Activated gamma-delta T cell treated with Interleukin-2 at 50 U/mL for 16 hours (primary cell): ENCODE measurements at places on chromosomes 5 and 9.

DNA sequence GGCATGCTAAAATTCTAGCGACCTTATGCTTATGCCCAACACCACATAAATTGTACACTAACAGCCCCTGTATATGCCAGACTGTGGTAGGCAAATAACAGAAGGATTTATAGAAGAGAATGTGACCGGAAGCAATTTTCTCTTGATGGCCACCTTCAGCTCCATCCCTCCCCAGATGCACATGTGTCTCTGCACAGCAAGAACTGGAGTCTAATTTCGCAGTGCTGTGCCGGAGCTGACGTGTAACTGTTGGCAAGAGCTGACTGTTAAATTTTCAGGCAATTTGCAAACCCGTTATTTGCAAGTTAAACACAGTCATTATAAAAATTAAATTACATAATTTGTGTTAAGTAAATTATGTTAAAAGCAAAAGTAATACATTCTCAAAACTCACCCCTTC lies 48.4 kb downstream of the PCA3 start:
- no peak for DNase-seq

- DNase-seq, result no peak
Observed at GRCh38 chr5:74056789-74057164, 430.8 kb downstream of the ARHGEF28 start.

- no peak for DNase-seq
Observed at GRCh38 chr5:60243713-60244112, 350.2 kb upstream of the PDE4D start.

GRCh38 chr5:156888520-156888919 lies 38.4 kb downstream of the PPP1R2B start:
- no peak for DNase-seq

DNA sequence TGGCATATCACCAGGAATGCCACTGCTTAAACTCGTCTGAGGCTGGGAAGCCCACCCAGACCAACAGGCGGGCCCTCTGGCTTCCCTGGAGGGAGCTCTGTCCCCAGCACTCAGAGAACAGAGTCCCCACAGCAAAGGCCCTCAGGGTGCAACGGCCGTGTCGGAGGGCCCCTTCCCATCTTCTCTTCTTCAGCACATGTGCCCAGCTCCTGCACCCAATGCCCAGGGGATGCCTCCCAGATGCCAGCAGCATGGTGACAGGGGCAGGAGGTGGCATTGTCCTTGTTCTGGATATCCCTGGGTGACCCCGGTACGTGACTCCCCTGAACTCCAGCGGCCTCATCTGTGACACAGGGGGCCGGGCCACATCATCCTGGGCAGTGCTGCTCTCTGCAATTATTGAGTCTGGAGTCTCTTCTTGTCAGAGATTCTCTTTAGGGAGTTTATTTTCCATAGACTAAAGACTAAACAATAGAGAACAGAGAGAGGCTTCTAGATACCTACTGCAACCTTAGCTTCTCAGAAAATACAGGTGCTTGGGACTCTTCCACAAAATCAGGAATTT lies 13.6 kb upstream of the OLFM1 start:
- no peak for DNase-seq

GRCh38 chr5:90897618-90898017 lies 339.0 kb downstream of the ADGRV1 start:
- no peak for DNase-seq

- no peak for DNase-seq
Observed at GRCh38 chr9:121718084-121718483, 66.7 kb downstream of the DAB2IP start.

GRCh38 chr5:1834022-1834551 lies 32.9 kb downstream of the NDUFS6 start:
- no peak for DNase-seq

GRCh38 chr5:128844354-128844923 lies 120.8 kb upstream of the SLC27A6 start:
- no peak for DNase-seq

DNA sequence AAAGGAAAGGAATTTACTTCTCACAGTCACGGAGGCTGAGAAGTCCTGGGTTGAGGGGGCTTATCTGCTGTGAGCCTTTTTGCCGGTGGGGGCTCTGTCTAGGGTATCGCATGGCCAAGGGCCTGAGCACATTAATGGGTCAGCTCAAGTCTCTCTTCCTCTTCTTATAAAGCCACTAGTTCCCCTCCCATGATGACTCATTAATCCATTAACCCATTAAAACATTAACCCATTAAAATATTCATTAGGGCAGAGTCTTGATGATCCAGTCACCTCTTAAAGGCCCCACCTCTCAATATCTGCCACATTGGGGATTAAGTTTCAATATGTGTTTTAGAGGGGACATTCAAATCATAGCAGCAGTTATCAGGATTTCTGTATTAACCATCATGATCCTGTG lies 406.3 kb downstream of the SPOCK1 start:
- DNase-seq, result no peak

DNA sequence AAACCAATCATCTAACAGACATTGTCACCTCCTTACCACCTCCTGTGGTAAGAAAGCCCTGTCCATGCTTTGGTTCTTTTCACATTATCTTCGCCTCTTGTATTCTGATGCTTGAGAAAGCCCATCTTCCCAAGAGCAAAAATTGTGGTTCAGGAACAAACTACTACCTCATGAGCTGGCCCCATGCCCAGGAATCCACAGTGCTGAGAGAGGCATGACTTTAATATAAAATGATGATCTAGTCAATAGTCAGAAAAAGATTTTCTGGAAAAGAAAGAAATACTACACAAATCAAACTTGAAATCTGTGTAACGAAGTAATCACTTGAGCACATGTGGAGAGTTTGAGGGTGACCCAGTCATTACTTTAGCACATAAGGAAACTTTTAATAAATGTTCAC lies 94.7 kb downstream of the FGF10 start:
- DNase-seq, result no peak

GRCh38 chr5:98933445-98934072 lies 4.8 kb upstream of the CHD1 start:
- no peak for DNase-seq

GRCh38 chr5:15103864-15104263 lies 232.3 kb upstream of the ANKH start:
- no peak for DNase-seq

DNA sequence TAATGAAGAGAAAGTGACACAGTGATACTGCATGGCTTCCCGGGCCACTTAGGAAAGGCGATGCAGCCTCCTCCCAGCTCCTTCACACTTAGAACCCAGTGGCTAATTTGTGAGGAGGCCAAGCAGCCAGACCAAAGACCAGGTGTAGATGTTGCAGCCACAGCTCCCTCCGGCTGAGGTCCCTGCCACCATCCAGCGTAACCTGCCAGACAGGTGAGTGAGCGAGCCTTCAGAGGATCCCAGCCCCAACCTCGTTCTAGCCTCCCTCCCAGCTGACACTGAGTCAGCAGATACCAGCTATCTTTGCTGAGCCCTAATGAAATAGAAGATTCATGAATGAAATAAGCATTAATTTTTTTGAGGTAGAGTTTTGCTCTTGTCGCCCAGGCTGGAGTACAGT lies 59.7 kb downstream of the COL23A1 start:
- DNase-seq, result no peak

- DNase-seq, result no peak
Observed at GRCh38 chr5:69048230-69048629, 45.6 kb upstream of the SLC30A5 start.

DNA sequence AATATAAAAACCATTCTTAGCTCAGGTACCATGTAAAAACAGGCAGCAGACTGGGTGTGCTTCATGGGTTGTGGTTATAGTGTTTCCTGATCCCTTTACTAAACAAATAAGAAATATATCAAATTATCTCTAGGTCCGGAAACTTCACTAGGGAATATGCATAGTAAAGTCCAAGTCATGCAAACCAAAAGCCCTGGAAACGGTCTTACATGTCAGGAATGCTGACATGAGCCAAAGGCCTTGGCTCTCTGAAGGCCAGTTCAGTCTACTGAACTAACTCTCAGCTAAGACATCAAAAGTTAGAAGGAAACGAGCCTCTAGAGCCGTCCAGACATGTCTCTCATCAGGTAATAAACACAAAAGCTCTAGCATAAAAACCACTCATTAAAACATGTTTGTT lies 778.9 kb upstream of the ZNF608 start:
- no peak for DNase-seq

GRCh38 chr9:29325894-29326293 lies 1752.6 kb upstream of the C9orf72 start:
- no peak for DNase-seq

GRCh38 chr5:3324421-3325101 lies 271.1 kb upstream of the IRX1 start:
- no peak for DNase-seq

DNA sequence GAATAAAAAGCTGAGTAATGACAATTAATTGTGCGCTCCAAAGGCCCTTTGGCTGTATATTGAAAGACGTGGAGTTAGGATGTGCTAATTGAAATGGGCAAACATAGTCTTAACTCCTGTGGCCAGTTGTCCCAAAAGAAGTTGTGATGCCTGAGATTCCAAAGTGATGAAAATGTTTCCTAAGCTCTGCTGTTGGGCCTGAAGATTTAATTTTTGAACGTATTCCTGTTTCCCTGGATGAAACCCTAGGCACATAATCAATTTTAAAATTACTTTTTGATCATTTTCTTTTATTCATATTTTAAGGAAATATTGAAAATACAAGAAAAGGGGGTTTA lies 87.9 kb downstream of the PRDM6 start:
- DNase-seq, result no peak

GRCh38 chr9:127866535-127866934 lies 10.9 kb downstream of the AK1 start:
- DNase-seq, result no peak

DNA sequence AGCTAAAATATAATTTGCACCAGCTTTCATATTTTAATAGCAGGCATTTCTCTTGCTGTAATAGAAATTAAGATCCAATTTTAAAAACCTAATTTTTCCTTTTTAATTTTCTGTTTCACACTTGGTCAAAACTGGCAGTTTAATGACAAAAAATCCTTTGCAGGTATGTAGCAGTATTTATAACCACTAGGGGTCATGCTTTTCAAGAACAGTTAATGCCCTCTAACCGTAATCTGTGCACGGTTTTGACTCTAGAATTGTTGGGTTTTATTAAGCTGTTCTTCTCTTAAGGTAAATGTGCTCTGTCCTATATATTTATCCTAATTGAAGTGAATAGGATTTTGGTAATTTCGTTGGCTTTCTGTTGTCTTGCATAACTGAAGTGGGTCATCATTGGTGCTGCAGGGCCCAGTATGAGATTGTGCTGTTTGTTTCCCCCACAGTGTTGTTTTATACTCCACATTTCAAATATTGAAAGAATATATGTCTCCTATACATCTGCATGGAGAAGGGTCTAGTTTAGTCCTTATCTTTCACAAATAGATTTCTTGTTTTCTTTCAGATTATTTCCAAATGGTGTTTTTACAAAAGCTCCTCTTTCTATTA lies 107.4 kb downstream of the SCAMP1 start:
- no peak for DNase-seq

- DNase-seq, result no peak
Observed at GRCh38 chr5:142011572-142012185, 1.1 kb downstream of the GNPDA1 start.

- DNase-seq, result no peak
Observed at GRCh38 chr5:60765019-60765709, 65.2 kb upstream of the DEPDC1B start.

- DNase-seq, result no peak
Observed at GRCh38 chr5:137501846-137502406, 2.8 kb upstream of the SPOCK1 start.

- no peak for DNase-seq
Observed at GRCh38 chr9:35114840-35115628, 628 bp downstream of the ATOSB start.

DNA sequence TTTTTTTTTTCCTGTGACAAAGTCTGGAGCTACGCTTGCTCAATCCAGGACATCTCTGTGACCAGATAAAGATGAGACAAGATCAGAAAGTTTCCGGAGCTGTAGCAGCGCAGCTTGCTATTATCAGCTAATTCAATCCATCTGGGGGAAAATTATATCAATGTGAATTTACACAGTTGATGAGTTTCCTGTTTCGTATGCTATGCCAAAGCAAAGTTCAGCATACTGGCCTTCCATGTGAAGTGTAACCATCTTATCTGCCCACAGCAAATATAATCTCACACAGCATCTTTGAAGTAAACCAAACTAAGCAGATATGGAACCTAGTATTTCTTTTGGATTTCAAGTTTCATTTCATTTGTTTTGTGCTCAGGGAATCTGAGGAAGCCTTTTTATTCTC lies 1767.7 kb downstream of the EFNA5 start:
- DNase-seq, result no peak

GRCh38 chr9:90894986-90895687 lies 93.5 kb downstream of the SYK start:
- DNase-seq, result no peak

- DNase-seq, result no peak
Observed at GRCh38 chr9:133492061-133493021, 13.4 kb upstream of the SLC2A6 start.

DNA sequence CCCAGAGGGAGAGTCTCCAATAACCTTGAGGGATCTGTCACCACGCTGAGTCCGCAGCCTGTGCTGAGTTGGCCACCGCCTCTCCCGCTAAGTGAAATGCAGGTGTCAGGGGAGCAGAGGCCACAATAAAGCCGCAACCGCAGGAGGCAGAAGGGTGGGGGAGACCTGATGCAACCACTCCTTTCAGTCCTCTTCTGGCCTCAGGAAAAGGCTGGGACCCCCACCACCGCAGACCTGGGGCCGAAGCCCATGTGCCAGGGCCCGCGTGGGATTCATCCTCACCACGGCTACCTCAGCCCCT lies 576 bp downstream of the MAP1B start:
- no peak for DNase-seq

DNA sequence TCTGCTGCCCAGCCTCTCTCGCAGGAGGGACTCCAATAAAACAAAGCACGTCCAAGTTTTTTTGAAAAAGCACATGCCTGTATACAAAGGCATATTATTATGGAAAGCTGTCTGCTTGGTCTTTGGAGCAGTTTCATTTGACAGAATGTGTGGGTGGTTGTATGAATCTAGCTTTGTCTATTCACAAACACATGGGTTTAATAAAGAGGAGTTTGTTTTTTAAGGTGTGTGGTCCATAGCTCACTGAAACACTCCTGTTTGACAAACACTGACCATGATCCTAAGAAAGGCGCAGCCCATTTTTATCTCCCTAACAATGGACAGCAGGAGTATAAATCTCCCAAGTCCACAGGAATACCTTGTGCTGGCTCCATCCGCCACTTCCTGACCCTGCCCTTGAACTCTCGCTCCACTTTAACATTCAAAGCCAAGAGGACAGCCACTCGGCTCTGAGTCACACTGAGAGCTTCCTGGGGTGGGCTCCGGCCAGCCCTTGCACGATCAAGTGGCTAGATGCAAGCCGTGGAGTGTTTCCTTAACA lies 371.9 kb downstream of the EBF1 start:
- DNase-seq, result no peak

- DNase-seq, result no peak
Observed at GRCh38 chr9:103798620-103799019, 295.5 kb upstream of the SMC2 start.
